ENCODE measurements at places on chromosomes 1 and 21. TPM values are rescaled to one million over a fixed set of nuclear protein-coding genes. Genes with fewer than 3 reads are reported as not detected.

Gene KLF17
- total RNA-seq: 0.46 TPM

Gene ELAPOR1
- 13.6 TPM for total RNA-seq

Gene ZBTB21
- total RNA-seq: 16.8 TPM

Gene OLIG2
- 51.4 TPM for total RNA-seq

Gene TFF3
- not detected for total RNA-seq

Gene CD84
- 4.4 TPM for total RNA-seq

Gene SLC30A10
- 26.3 TPM for total RNA-seq

Gene BMP8B
- 1.4 TPM for total RNA-seq

Gene NLRP3
- total RNA-seq: 1.8 TPM

Gene ARHGAP30
- 1.6 TPM for total RNA-seq

Gene CFHR4
- total RNA-seq: 0.69 TPM

Gene NR5A2
- total RNA-seq: 0.69 TPM

Gene TNFSF4
- total RNA-seq: 1.2 TPM

Gene INSRR
- total RNA-seq: 0.46 TPM

Gene SMIM1
- total RNA-seq: 0.92 TPM

Gene AMPD1
- total RNA-seq: not detected

Gene ATP6V1G3
- not detected for total RNA-seq

Gene CYP4X1
- 26.1 TPM for total RNA-seq

Gene ERO1B
- 15.0 TPM for total RNA-seq

Gene PKN2
- total RNA-seq: 63.2 TPM

Gene PERM1
- not detected for total RNA-seq

Gene RUSC1
- total RNA-seq: 60.4 TPM

Gene SLC45A1
- 10.8 TPM for total RNA-seq

Gene KHDC4
- total RNA-seq: 33.4 TPM

Gene C1QA
- 17.5 TPM for total RNA-seq

Gene FAM72B
- total RNA-seq: 2.8 TPM

Gene CLIC6
- total RNA-seq: 2.1 TPM

Gene FCAMR
- total RNA-seq: not detected

Gene CD52
- not detected for total RNA-seq

Gene ELOA
- total RNA-seq: 24.2 TPM

Gene ZNF678
- 43.8 TPM for total RNA-seq

Gene CLCNKA
- 0.23 TPM for total RNA-seq

Gene FHAD1
- 6.5 TPM for total RNA-seq

Gene KCNE1
- 0.46 TPM for total RNA-seq

Gene NBPF6
- total RNA-seq: not detected

Gene GJA8
- not detected for total RNA-seq

Gene VPS13D
- 64.8 TPM for total RNA-seq

Gene OR2G6
- total RNA-seq: not detected

Gene CD34
- total RNA-seq: 1.8 TPM

Gene NEXN
- total RNA-seq: 1.2 TPM

Gene GNG5
- total RNA-seq: 6.7 TPM

Gene ZNF683
- total RNA-seq: not detected

Gene PTGFRN
- total RNA-seq: 72.0 TPM

Gene NTRK1
- 6.2 TPM for total RNA-seq

Gene NPPB
- 3.0 TPM for total RNA-seq

Gene HPCA
- total RNA-seq: 83.5 TPM

Gene SCYL3
- 8.5 TPM for total RNA-seq

Gene C1orf94
- 0.23 TPM for total RNA-seq

Gene CEPT1
- 56.5 TPM for total RNA-seq

Gene ST6GALNAC3
- 16.4 TPM for total RNA-seq

Gene C4BPA
- not detected for total RNA-seq

Gene KRTAP23-1
- not detected for total RNA-seq

Gene C1orf210
- total RNA-seq: not detected

Gene BACE2
- 6.5 TPM for total RNA-seq

Gene STMN1
- 664 TPM for total RNA-seq

Gene KCNT2
- total RNA-seq: 32.8 TPM

Gene NOS1AP
- 7.6 TPM for total RNA-seq

Gene ABCG1
- total RNA-seq: 23.5 TPM

All from diencephalon (tissue), 1 donor.